ENCODE measurements at places on chromosomes 7 and 10.

DNA sequence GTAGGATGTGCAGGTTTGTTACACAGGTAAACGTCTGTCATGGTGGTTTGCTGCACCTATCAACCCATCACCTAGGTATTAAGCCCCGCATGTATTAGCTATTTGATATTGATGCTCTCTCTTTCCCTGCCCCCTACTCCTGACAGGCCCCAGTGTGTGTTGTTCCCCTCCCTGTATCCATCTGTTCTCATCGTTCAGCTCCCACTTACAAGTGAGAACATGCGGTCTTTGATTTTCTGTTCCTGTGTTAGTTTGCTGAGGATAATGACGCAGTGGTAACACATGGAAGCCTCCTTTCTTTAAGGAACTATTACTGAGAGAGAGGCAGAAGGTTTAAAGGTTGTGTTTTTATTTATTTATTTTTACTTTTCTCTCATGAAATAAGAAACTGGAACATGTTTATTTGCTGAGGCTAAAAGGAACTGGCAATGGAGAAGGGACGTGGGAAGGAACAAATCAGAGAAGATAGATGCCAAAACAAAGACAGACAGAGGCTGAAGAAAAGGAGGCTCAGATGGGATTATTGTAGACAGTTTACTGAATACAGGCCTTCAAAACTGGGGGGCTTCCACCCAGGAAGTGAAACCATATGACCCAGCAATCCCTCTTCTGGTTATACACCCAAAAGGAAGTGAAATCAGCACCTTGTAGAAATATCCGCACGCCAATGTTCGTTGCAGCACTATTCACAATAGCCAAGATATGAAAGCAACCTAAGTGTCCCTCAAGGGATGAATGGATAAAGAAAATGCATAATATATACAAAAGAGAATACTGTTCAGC, 556.3 kb downstream of the GRM8 start:
- DNase-seq: no peak

DNA sequence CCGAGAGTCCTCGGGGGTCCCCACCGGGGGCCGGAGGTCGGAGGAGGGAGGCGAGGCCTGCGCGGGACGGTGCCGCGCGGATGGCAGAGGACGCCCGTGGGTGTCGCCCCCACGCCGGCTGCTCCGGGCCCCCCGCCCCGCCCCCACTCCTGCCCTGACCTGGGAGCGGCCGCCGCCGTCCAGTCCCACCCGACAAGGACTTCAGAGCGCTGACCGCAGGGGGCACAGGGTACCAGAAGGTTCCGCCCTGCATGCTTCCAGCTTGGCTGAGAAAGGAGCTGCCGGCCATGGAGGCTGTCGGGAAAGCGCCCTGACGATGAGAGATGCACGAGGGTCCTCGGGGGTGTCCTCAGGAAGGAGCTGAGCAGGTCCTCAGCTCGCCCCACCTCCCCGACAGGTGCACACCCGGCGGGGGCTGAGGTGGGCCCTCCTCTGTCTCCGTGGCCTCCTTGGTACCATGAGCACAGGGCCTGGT, 57.0 kb upstream of the DNAJB6 start:
- DNase-seq: no peak

- DNase-seq: no peak
Observed at GRCh38 chr7:113945018-113945938, 26.5 kb upstream of the PPP1R3A start.

GRCh38 chr7:38306171-38306570, 32.7 kb upstream of the TARP start:
- DNase-seq: no peak

DNA sequence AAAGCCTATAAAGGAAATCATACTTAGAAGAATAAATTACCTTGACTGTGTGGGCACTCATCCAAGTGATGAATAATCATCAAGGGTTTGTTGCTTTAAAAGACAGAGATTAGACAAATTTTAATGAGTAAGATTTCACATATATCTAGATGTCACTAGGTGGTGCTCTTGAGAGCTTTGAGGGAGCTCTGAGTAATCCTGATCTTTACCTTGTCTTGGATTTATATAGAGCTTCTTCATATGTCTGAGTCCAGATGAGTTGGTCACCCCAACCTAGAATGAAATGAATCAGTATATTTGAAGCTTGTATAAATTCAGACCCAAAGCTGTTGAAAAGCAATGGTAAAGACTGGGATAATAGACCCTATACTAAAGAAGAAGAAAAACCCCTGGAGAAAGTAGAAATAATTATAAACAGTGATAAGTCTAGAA, 3.7 kb downstream of the AGR2 start:
- peak; percentile 2 for DNase-seq

- DNase-seq: no peak
Observed at GRCh38 chr10:60795465-60796202, 17.4 kb downstream of the CDK1 start.

- no peak for DNase-seq
Observed at GRCh38 chr7:98681511-98681910, 64.4 kb downstream of the NPTX2 start.

GRCh38 chr7:44849885-44850544, 2.1 kb upstream of the H2AZ2 start:
- DNase-seq: no peak

GRCh38 chr10:18332484-18332883, 192.3 kb downstream of the CACNB2 start:
- DNase-seq: no peak

DNA sequence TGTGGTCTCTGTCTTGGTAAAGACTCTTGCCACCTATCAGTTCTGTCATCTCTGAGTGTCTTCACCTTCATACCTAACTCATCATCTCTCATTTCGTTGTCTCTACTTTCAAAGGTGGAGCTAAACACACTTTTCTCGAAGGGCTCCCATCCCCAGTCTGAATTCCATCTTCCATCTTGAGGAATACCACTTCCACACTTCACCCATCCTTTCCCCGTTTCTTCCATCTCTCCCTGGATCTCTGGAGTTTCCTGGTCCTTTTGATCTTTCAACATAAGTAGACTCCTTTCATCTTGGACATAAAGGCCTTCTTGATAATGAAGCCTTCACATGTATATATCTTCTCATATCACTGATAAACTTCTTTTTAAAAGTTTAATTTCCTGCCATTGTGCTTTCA, 120.8 kb upstream of the NOBOX start:
- DNase-seq: no peak
